Endothelial cell (in vitro differentiated cells): ENCODE measurements at places on chromosomes 3 and 15.

- no peak for DNase-seq
Measured at GRCh38 chr15:62149729-62150128, 15.4 kb downstream of the C2CD4B start.

- no peak for DNase-seq
Measured at GRCh38 chr3:116340680-116341216, 104.5 kb downstream of the LSAMP start.

DNA sequence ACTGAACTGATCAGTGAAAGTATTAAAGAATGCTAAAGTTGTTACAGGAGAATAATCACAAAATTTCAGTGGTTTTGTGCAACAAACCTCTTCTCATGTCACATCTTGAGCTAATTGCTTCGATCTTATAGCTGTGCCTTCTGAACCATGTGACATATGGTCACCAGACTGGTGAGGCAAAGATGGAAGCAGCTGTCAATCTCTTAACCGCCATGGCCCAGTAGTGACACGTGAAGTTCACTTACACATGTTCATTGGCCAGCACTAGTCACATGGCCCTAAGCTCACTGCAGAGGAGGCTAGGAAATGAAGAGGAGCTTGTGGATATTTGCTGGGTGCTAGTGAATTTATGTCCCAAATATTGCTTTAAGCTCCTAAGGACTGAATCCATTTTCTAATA is 32.5 kb downstream of the BOC start:
- DNase-seq = no peak

GRCh38 chr3:112676659-112677234 is 35.8 kb upstream of the CCDC80 start:
- DNase-seq = no peak

DNA sequence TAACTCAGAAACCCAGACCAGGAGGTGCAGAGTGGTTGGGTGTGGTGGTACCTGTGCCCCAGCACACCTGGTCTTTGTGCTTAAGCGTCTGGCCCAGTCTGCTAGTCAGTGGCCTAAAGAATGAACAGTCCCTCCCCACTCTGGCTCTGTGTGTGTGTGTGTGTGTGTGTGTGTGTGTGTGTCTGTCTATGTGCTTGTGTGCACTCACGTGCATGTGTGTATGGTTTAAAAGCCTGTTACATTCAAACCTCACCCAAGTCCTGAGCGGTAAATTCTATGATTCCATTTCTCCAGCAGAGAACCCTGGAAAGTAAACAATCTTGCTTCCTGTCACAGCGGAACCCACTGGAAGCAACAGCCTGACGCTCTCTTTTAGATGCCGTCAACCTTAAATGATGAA is 34.2 kb downstream of the EDEM1 start:
- DNase-seq = no peak

GRCh38 chr3:187518616-187519015 is 150.4 kb downstream of the RTP4 start:
- DNase-seq = no peak

DNA sequence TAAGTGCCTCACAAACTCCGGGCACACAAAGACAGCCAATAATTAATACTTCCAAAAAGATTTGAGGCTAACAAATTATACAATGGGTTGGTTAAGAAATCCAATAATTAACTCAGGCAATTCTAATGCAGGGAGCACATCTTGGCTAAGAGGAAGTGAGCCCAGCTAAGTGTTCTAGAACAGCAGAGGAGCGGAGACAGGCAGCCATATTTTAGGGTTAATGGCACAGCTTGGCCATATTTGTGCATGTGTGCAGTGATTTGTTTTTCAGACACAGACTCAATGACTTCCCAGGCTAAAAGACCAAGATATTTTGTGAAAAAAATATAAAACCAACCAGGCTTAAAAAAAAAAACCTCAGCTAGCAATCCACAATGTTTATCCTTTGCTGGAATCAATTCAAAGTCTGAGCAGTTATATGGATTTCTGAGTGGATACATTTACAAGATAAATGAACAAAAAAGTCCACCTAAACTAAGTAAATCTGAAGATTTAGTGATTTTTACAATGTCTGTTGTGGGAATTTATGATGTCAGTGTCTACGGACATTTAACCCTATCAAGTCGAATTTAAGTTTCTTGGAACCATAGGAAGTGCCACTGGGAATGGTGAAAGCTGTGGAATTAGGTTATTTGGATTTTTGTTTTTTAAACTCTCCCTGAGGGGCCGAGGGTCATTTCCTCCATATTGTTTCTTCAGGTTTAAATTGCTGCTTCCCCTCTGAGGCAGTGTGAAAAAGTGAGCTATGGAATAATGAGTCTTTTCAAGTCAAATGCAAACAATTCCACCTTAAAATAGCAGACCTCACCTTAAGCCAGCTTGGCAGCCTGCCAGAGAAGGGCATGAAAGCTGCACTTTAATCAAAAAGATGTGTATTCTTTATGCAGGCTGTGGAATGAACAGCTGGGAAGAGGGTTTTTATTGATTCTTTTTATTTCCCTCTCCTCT is 413.7 kb upstream of the TBL1XR1 start:
- DNase-seq = no peak

DNA sequence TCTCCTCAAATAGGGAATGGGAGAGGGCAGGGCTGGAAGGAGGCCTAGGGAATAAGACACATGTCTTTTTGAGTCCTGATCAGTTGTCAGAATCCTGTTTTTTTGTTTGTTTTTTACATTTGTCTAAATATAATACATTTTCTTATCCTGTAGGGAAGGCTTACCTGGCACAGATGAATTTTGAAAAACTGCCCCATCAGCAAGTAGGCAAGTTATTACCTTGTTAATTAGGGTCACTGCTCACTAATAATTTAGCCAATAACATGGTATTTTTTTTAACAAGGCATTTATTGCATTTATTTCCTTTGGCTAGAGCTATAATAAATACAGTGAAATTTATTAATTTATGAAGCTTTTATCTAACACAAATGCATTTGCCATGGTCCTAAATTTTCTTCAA is 423.2 kb upstream of the ONECUT1 start:
- DNase-seq = no peak

GRCh38 chr3:176939022-176939817 is 258.1 kb downstream of the TBL1XR1 start:
- peak; percentile 57 for DNase-seq

GRCh38 chr15:40928821-40929659 is at the start of gene DLL4:
Gene DLL4, plus strand, starts transcription at chr15:40929340. Its CDS starts 329 bp downstream, at chr15:40929669.
- peak; percentile 97 for DNase-seq

DNA sequence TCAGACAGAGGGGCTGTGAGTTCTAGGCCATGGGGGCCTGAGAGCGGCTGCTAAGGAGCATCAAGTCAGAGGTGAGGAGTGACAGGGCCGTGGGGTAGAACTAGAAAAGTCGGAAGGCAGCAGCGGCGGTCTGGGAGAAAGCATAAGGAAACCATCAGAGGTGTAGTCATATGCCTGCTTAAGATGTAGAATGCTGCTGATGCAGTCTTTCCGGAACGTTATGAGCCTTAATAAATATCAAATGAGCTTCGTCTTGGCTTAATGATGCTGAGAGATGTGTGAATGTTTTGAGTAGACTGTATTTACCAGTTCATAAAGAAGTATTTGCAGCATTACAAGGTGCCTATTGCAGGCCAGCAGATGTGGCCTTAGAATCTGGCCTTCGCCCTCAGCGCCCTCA is 15.2 kb downstream of the ATG7 start:
- no peak for DNase-seq

DNA sequence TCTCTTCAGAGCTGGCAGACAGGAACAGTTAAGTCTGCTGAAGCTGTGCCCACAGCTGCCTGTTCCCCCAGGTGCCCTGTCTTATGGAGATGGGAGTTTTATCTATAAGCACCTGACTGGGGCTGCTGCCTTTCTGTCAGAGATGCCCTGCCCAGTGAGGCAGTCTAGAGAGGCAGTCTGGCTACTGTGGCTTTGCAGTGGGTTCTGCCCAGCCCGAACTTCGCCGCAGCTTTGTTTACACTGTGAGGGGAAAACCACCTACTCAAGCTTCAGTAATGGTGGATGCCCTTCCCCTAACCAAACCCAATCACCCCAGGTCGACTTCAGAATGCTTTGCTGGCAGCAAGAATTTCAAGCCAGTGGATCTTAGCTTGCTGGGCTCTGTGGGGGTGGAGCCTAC is 91.2 kb downstream of the SLC25A26 start:
- no peak for DNase-seq

- DNase-seq = no peak
Measured at GRCh38 chr3:49173116-49173791, 1.9 kb downstream of the KLHDC8B start.

- no peak for DNase-seq
Measured at GRCh38 chr3:190117981-190118380, 2.7 kb downstream of the P3H2 start.

- no peak for DNase-seq
Measured at GRCh38 chr3:106006571-106006970, 137.8 kb upstream of the CBLB start.

DNA sequence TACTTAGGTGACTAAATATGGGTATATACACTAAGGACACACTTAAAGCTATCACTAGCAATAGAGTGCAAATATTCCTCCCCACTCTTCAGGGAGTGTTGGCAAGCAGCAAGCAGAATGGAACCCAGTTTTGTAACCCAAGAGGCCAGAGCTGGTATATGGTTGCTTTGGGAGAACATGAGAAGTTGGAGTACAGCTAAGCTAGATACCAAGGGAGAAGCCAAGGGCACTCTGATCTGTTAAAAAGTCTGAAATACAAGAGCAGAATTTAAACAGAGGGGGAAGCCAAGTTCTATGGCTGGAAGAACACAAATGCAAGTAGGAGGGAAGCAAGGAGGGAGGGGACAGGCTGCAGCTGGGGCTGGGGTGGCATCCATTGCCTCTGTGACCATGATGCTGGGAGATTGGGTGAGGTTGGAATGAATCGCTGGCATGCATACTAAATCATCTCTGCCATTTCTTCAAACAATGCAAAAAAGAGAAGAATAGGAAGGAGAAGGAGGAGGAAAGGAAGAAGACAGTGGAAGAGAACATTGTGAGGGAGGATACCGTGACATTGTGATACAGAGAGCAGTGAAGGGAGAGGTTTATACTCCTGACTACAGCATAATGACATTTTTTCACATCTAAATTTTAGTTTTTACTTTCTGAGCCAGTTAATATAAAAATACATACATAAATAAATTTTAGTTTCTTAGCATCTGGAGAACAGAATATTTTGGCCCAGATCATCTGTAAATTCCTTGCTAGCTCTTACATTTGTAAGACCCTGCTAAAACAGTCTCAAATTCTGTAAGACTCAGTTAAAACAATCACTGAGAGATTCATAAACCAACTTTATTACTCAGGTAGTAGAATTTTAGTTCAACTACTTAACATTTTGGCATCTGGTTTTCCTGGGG is 9.0 kb upstream of the ANXA2 start:
- DNase-seq = no peak

DNA sequence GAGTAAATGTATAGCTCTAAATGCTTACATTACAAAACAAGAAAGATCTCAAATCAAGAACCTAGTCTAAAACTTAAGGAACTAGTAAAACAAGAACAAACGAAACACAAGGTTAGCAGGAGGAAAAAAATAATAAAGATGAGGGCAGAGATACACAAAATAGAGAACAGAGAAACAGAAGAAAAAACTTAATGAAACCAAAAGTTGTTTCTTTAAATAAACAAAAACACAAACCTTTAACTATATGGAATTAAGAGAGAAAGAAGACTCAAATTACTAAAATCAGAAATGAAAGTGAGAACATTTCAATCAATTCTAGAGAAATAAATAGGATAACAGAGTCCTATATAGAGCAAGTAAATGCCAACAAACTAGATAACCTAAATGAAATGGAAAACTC is 59.6 kb downstream of the DLG1 start:
- DNase-seq = no peak

DNA sequence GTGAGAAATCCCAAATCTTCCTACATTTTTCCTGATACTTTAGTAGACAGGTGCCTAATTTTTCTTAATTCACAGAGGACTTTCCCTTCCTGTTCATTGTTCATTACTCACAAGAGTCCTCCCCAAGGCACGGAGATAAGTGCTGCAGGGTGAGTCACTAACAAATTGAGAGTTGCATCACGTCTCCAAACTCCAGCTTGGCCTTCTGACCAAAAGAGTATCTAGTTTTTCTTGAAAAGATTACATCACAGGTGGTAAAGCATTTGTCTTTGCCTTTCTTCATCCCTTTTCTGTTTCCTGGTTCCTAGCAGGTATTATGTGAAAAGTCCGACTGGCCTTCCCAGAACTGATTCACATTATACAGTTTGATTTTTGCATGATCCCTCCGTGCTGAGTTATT is 24.9 kb upstream of the RASGRP1 start:
- no peak for DNase-seq

- DNase-seq = no peak
Measured at GRCh38 chr3:177946936-177947335, 589.3 kb upstream of the KCNMB2 start.

DNA sequence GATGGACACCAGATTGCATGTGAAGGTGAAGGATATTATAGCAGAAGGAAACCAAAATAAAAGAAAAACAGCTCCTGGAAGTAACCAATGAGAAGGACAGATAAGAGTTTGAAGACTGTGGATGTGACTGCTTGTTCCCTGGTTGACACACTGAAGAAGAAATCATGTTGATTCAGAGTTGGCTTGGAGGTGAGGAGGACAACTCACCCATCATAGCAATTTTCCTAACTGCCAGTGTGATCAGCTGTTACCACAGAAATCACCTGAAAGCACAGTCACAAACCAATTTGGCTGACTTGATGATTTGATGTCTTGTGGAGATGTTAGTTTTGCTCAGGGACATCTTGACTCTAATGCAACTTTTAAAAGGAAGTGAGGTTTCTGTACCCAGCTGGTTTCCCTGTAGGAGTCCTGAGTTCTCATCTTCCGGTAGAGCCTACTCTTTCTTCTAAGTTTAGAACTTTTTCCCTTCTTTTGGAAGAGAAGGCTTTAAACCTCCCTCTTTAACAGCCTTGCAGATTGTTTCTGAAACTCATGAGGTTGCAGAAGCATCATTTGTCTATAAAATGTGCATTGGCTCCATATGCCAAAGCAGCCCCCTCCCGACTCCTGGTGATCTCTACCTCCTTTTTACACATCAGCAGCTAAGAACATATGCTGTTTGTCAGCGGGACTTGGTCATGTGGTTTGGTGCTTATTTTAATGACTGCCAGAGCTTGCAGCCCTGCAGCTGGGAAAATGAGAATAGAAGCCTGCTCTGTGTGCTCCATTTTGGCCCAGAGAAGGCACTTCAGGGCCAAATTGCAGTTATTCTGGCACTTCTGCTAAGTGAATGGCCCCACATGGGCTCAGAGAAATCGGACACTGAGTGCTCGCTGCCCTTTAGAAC is 10.3 kb downstream of the ATG7 start:
- DNase-seq = no peak

- no peak for DNase-seq
Measured at GRCh38 chr3:72582211-72582878, 265.9 kb downstream of the SHQ1 start.

- DNase-seq = no peak
Measured at GRCh38 chr3:55065331-55065730, 137.5 kb upstream of the LRTM1 start.

- DNase-seq = peak; percentile 19
Measured at GRCh38 chr3:9078561-9079240, 115.4 kb upstream of the RAD18 start.

GRCh38 chr15:82709081-82709420 is 624 bp downstream of the AP3B2 start:
- DNase-seq = no peak

- peak; percentile 63 for DNase-seq
Measured at GRCh38 chr3:4976109-4976508, 3.1 kb upstream of the BHLHE40 start.
